NCI-H1417 treated with DMSO at 0.1 percent for 48 hours (cell line): ENCODE measurements at places on chromosomes 6 and 20.
A peak's percentile ranks its signal among the peaks of the same experiment; 100 is the strongest.

DNA sequence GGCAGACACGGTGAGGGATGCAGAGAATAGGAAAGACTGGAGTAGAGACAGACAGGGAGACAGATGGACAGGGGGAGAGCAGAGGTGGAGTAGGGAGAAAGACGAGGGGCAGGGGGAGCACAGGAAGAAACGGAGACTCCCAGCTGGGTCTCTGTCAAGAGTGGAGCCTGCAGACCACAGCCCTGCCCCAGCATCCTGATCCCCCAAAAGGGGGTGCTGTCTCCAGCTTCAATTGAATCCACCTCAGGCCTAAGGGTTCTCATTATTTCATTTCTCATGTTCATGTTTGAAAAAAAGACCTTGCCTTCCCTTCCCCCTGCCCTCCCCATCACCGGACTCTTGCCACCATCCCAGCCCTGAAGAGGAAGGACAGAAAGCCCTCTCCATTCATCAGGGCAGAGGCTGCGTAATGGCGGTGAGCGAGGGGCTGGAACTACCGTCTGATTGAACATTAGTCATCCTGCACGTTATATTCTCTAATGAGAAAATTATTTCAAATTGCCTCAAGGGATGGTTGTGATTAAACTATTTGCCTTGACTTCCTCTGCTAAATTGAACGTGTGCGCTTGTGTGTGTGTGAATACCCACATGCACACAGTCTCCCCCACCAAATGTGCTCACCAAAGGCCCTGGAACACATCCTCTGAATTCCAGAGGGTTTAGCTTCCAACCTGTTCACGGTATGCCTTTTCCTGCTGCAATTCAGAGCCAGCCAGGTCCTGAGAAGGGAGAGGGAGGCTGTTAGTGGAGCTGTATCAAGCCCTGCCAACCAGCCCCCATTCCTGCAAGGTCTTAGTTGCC lies 98.3 kb downstream of the CDC5L start:
- DNase-seq: no peak

DNA sequence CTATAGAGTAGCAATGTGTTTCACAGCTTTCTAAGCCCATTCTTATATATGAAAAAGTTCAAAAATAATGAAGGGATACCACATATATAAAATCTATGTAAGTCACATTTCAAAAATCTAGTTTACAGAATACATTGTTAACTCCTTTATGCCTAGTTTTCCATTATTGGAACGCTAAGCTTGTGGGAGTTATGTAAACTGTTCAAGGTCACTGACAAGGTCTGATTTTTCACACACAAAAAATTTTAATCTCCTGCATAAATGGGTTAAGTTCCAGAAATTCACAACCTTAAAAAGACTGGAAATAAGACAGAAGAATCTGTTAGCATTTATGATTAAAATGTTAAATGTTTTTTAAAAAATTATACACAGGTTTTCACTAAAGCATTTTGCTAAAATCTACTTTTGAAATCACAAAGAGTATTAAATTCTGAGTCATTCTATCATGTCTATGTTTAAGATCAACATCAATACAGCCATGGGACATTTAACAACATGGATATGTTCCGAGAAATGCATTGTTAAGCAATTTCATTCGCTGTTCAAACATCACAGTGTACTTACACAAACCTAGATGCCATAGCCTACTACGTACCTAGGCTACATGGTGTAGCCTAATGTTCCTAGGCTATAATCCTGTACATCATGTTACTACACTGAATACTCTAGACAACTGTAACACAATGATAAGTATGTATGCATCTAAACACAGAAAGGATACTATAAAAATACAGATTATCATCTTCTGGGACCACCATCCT lies 25.4 kb downstream of the ATG5 start:
- no peak for DNase-seq

DNA sequence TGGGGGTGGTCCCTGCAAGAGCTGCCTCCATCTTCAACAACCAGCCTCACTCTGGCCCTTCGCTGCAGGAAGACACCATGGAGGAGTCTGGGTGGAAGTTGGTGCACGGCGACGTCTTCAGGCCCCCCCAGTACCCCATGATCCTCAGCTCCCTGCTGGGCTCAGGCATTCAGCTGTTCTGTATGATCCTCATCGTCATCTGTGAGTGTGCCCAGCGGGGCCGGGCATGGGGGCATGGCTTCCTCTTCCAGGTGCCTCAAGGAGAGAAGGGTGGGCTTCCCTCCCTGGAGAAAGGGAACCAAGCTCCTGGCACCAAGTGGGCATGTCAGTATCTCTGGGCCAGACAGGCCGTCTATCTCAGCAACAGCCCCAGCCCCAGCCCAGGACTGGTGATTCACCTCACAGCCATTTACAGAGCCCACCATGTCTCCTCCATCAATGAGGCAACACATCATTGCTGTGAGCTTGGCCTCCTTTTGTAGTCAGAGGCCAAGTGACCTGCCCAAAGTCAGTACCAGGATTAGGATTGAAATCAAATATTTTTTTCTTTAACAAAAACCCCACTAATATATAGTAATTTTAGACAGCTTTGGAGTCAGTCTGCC lies 40.2 kb downstream of the TM9SF4 start:
- no peak for DNase-seq

- DNase-seq: no peak
Measured at GRCh38 chr6:110485491-110485890, 9.1 kb upstream of the SLC22A16 start.

DNA sequence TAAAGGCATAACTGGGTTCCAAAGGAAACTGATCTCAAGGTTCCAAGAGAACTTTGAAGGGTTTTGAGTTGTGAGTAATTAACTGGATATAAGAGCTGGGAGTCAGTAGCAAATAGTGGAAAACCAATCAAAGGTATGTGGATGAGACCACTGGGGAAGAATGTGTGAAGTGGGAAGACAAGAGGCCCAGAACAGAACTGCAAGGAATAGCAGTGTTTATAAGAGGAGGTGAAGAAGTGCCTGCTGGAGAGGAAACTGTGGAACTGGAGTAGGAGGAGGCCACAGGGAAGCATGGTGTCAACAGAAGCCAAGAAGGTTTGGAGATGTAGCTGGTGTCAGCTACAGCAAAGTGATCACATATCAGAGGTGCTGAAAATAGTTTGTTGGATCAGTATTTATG lies 18.7 kb upstream of the HDAC2 start:
- DNase-seq: no peak

GRCh38 chr6:52547647-52548352 lies 29.1 kb downstream of the TRAM2 start:
- DNase-seq: no peak

DNA sequence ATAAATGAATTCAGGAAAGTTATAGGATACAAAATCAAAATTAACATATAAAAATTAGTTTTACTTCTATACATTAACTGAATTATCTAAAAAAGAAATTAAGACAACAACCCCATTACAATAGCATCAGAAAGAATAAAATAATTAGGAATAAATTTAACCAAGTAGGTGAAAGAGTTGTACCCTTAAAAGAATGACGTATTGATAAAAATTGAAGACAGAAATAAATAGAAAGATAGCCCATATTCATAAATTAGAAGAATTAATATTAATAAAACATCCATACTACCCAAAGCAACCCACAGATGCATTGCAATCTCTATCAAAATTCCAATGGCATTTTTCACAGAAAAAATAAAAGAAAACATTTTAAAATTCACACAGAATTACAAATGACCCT lies 242.8 kb downstream of the MMUT start:
- no peak for DNase-seq

DNA sequence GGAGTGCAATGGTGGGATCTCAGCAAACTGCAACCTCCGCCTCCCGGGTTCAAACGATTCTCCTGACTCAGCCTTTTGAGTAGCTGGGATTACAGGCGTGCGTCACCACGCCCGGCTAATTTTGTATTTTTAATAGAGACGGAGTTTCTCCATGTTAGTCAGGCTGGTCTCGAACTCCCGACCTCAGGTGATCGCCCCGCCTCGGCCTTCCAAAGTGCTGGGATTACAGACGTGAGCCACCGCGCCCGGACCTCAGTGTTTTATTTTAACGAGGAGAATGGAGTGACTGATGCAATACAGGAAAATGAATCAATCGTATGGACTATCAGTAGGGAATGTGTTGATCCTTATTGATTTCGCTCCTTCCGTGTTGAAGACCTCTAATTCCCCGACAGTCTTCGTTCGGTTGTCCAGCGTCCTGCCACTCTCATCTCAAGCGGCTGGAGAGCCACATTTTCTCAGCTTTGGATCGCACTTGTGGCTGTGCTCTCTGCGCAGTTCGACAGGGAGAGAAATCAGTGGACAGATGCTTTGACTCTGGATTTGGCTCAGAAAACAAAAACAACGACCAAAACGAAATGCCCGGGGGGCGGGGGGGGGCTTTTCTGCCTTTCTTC lies 166.2 kb downstream of the TRIM27 start:
- DNase-seq: no peak

GRCh38 chr20:44886828-44887227 lies 1.3 kb downstream of the YWHAB start:
- DNase-seq: no peak

DNA sequence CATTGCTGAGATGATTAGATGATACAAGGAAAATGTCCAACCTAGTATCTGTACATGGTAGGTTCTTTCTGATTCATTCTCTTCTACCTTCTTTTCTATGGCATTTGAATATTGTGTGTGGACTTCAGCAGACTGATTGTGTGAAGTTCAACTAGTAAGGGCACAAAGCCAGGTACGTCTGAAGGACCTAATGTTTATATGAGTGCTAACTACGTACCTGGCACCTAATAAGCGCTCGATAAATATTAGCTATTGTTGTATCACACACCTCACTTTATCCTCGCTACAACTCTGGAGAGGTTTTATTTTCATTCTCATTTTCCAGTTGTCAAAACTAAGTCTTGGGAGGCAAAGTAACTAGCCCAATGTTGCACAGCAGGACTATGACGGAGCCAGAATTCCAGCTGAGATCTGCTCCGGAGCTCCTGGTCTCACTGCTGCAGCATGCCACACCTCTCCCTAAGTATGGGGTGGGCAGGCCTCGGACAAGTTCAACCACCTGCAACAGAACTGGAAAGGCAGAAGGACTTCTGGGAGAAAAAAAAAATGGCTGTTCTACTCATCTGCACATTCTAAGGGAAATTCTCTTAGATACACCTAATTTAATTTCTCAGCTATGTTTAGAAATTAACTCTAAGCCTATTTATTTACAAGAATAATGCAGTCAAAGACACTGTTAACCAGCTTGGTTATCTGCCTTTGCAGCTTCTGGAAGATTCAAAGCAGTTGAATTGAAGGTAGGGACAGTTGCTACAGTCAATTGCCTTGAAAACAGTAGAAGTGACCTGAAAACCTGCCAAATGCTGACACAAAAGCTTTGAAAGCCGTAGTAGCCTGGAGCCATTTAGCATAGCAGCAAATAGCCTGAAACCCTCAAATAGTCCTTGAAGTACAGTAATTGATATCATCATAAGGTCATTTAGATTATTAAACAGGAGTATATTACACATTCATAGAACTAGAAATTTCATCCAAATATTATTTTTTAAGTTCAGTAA lies 165.0 kb downstream of the PDE7B start:
- peak; percentile 7 for DNase-seq

GRCh38 chr6:68994521-68994920 lies 359.4 kb downstream of the ADGRB3 start:
- DNase-seq: no peak

- DNase-seq: no peak
Measured at GRCh38 chr6:149614337-149614736, 34.2 kb downstream of the KATNA1 start.

- DNase-seq: no peak
Measured at GRCh38 chr6:72525821-72526510, 95.9 kb upstream of the KCNQ5 start.

DNA sequence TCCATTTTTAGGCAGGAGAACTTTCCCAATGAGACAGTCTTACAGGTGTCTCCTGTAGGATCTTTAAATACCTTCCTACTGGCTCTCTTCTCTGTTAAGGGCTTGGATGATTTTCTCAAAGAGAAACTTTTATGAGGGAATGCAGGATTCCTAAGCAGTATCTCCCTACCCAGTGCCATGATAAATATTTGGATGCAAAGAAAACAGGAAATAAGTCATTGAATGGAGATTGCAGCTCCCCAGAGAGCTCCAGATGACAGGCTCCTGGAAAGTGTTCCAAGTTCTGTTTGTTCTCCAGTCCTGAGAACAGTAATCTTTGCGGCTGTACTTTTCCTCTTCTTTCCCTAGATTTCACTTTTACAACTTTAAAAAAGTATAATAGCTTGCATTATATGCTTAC lies 2.4 kb upstream of the SCGN start:
- DNase-seq: no peak
